CD4-positive, alpha-beta memory T cell (primary cell): ENCODE measurements at places on chromosomes 5 and 9.
A peak's percentile ranks its signal among the peaks of the same experiment; 100 is the strongest.

GRCh38 chr5:53438486-53439472 lies 41.6 kb upstream of the FST start:
- no peak overlapping the region for H3K4me3 ChIP-seq
- no peaks in the 10 kb centered on the region for H3K27me3 ChIP-seq
- no peak overlapping the region for H3K27ac ChIP-seq
- no peak for DNase-seq
- H3K4me1 ChIP-seq, result no peaks in the 10 kb centered on the region

DNA sequence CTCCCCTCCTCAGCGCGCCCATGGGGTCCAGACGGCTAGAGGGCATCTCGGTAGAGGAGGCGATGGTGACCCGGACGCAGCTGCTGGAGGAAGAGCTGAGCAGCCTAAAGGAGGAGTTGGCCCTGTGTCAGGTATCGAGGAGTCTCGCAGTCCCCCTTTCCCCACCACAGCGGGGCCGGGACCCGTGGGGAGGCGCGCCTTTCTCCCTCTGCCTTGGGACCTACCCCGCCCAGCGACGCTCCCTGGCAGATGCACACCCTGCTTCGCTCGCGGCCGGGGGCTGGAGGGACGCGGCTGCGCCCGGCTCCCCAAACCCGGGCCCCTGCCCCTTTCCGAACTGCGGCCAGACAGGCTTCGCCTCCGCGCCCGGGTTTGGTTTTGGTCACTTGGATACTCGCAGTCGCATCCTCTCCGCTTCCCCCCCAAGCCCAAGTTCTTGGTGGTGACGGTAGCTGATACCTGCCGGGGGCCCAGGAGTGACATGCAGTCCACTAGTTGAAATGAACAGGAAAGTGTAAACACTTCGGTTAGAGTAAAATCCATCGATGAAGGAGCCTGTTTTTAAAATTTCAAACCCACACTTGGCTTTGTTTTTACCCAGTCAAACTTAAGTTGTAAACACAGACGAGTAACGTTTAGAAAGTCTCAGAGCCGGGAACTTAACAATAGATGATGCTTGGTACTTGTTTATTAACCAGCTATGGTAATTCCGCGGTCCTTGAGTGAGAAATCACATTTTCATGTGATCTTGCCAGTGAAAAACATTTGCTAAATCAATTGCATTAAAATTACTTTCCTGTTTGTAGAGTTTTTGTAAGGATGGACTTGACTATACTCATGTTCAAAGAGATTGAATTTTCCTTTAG lies 688 bp downstream of the CNTLN start:
- no peak overlapping the region for H3K27ac ChIP-seq
- H3K27me3 ChIP-seq, result no peaks in the 10 kb centered on the region
- DNase-seq, result no peak
- no peak overlapping the region for H3K4me3 ChIP-seq

DNA sequence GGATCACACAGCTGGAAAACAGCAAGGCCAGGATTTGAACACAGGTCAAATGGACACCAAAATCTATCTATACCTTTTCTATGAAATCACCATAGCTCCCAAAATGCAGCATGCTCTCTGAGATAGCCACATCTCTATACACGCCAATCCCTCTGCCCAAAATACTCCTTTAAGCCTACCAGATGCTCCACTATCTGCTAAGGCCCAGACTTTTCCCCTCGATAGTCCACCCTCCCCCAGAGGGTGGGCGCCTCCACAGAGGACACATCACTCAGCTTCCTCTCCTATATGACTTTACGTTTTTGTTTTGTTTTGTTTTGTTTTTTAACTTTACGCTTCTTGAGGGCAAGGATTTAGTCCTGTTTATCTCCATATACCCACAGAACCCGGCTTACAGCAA lies 46.8 kb downstream of the MTMR12 start:
- H3K27me3 ChIP-seq, result no peaks in the 10 kb centered on the region
- DNase-seq, result no peak
- no peak overlapping the region for H3K4me3 ChIP-seq
- H3K36me3 ChIP-seq, result peaks cover 23% of the 10 kb centered on the region
- H3K4me1 ChIP-seq, result no peaks in the 10 kb centered on the region

DNA sequence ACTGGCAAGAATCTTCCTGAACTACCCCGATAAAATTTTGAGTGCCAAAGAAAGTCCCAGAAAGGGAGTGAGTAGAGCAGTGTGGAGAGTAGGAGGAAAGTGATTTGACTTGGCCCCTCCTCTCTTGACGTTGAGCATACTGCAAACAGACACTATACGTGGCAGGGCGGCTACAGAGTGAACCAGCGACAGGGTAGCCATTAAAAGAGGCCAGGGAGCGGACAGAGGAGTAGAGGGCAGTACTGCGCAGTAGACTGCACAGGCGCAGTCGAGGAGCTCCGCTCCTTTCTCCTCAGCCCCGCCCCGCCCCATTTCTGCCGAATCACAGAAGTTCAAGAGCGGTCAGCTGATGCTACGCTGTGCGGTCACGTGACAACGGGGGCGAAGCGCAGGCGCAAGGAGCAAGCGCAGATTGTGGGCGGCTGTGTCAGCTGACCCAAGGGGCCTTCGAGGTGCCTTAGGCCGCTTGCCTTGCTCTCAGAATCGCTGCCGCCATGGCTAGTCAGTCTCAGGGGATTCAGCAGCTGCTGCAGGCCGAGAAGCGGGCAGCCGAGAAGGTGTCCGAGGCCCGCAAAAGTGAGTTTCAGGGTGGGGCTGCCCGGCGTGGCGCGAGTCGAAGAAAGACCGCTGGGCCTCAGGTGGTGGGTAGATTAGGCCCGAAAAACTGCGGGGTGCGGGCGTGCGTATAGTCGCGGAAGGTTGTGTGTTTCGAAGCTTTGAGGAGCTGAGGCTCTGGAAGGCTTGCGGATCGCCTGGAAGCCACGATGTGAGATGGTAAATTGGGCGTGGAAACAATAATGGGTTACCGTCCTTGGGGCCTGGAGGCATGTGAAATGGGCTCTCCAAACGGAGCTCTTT lies at the start of gene ATP6V1G1:
ATP6V1G1 (plus strand) TSS at position 425 of the 858 bp plus-strand sequence; CDS start at position 495, 70 bp downstream.
- DNase-seq, result peak; percentile 95
- H3K4me1 ChIP-seq, result peaks cover 47% of the 10 kb centered on the region
- peak within 1 kb of the TSS; percentile 93 for H3K27ac ChIP-seq
- no peaks in the 10 kb centered on the region for H3K27me3 ChIP-seq
- peak within 1 kb of the TSS; percentile 47 for H3K4me3 ChIP-seq
- no peaks in the 10 kb centered on the region for H3K36me3 ChIP-seq

DNA sequence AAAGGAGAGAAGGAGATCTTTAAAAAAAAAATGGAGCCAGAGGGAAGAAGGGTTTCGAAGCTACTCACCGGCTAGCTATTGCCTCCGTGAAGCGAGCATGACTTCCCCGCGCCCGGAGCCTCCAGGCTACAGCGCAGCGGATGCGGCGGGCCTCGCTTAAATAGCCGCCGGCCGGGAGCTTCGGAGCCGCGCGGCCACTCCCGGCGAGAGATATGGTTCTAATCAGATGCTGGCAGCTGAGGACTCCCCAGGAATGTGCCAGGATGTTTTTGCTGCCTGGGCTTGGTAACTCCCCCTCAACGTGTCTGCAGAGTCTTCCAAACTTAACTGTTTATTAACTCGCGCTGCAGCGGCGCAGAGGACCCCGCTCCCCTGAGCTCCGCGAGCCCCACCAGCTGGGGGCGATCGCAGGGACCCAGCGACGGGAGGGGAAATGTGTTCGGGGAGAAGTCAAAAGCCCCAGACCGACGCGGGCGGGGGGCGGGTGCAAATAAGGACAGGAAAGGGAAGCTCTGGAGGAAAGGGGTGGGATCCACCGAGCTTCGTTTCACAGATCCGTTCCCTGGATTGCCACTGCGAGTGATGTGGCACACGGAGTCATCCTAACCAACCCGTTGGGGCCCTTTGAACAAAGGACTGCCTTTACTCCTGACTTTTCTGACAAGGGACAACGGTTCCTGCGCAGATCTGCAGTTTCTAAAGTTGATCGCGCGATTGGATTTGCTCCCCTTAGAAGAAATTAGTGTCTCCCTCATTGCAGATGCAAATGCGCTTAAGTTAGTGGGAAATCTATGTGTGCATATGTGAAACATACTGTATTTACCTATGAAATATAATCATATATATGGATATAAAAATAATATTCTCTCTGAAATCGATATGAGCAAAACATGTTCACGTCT lies at the start of gene DAB2:
DAB2 (minus strand) TSS at position 245 of the 902 bp plus-strand sequence. CDS start 30,660 bp downstream, outside the sequence.
- no peaks in the 10 kb centered on the region for H3K36me3 ChIP-seq
- no peak within 1 kb of the TSS for H3K27ac ChIP-seq
- no peaks in the 10 kb centered on the region for H3K4me1 ChIP-seq
- peaks cover 11% of the 10 kb centered on the region for H3K27me3 ChIP-seq

GRCh38 chr9:136760424-136760823 lies 2.4 kb upstream of the LCN8 start:
- H3K27ac ChIP-seq, result no peak overlapping the region
- no peak for DNase-seq
- no peak overlapping the region for H3K4me3 ChIP-seq
- H3K4me1 ChIP-seq, result no peaks in the 10 kb centered on the region
- H3K27me3 ChIP-seq, result no peaks in the 10 kb centered on the region
- H3K36me3 ChIP-seq, result no peaks in the 10 kb centered on the region

DNA sequence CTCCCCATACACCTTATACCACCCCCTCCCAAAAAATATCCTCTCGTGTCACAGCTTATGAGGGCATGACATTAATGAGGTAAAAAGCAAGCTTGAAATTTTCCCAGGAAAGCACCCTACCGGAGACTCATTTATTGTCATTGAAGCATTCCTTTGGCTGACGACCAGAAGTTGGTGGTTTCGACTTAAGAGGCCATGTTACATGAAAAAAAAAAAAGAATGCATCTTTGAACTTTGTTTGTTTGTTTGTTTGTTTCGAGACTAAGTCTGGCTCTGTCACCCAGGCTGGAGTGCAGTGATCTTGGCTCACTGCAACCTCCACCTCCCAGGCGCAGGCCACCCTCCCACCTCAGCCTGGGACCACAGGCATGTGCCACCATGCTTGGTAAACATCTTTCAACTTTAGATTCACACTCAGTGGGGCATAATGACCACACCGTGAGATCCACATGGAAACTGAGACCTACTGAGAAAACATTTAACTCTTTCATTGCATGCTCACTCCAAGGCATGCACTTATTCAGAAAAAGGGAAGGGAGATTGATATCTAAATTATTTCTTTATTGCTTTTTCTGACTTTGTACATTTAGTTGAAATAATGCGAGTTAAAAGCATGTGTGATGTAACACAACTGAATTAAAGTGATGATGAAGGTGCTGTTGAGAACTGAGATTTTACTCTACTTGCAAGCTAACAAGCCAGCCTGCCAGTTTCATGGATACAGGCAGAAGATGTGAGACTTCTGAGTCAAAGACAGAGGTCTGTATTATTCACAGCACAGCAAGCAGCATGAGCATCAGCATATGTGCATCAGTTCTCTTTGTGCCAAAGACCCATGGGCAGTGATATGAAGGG lies 5.1 kb upstream of the RAB14 start:
- H3K4me1 ChIP-seq, result peaks cover 13% of the 10 kb centered on the region
- no peak overlapping the region for H3K27ac ChIP-seq
- no peak overlapping the region for H3K4me3 ChIP-seq
- no peaks in the 10 kb centered on the region for H3K27me3 ChIP-seq
- no peak for DNase-seq

DNA sequence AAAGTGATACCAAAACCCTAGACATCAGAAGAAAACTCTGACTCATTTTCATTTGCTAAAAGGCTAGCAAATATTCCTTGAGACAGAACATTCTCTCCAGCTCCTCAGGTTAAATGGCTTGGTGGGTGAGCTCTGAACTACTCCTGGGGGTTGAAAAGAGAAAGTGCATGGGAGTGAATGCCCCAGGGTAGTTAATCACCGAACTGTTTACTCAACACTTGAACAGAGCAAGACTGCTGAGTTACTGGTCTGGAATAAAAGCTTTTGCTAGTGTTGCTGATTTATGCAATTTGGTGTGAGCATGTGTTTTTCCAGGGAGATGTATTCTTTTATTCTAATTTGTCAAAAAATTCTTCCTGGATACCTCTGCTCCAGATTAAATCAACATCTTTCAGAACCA lies 88.3 kb upstream of the PRDM9 start:
- H3K36me3 ChIP-seq, result no peaks in the 10 kb centered on the region
- H3K4me3 ChIP-seq, result no peak overlapping the region
- no peak overlapping the region for H3K27ac ChIP-seq
- DNase-seq, result no peak
- H3K4me1 ChIP-seq, result no peaks in the 10 kb centered on the region

DNA sequence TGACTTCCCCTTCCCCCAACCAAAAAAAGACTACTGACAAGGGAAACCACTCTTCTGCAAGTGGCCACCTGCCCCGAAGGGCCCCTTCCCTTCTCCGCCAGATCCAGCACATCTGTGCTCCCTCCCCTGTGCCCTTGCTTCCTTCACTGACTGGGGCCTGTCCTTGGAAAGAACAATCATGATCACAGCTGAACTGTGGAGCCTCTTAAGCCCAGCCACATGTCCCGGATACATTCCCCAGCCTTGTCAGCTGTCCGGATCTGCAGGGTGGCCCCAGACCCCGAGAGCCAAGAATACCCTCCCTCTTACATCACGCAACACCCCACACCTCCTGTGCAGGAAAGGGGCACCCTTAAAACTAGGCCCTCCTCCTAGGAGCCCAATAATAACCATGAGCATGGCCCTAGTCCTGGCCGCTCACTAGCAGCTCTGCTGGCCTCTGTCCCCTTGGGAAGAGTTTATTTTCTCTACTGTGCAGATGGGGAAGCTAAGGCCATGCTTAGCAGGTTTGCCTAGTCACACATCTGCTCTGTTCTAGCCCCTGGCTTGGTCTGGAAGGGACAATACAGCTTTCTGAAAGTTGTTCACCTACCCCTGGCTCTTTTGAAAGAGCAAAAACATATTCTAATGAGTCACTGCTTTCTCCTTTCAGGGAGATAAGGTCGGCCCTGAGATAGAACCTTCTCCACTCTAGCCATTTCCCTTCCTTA lies 3.8 kb downstream of the SPRY4 start:
- H3K4me3 ChIP-seq, result no peak overlapping the region
- H3K4me1 ChIP-seq, result peaks cover 35% of the 10 kb centered on the region
- H3K36me3 ChIP-seq, result no peaks in the 10 kb centered on the region
- no peak for DNase-seq

DNA sequence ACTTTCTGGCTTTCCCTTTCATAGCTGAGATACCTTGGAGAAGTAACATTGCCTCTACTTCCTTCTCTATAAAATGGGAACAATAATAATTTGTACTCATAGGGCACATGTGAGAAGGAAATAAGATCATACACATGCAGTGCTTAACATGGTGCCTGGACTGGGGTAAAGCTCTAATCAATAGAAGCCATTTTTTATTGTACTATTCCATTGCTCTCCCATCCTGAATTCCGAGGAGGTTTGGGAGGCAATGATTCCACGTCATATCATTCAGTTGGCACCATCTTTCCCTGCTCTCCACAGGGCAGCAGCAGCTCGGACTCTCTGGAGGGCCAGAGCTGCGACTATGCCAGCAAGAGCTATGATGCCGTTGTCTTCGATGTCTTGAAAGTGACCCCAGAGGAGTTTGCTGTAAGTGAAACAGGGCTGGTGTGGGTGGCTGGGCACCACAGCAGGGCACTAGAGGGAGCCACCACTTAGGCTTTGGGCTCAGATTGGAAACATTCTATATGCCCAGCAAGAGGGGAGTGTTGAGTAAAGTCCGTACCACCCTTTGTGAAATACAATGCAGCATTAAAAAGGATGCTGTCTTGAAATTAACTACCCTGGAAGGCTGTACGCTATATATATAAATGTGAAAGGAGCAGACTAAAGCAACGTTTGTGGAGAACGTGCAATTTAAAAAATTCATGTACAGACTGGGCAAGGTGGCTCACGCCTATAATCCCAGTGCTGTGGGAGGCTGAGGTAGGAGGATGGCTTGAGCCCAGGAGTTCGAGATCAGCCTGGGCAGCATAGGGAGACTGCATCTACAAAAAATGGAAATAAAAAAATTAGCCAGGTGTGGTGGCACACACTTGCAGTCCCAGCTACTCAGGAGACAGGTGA lies 51.2 kb downstream of the RALGPS1 start:
- H3K4me1 ChIP-seq, result no peaks in the 10 kb centered on the region
- peak; percentile 49 for DNase-seq
- H3K36me3 ChIP-seq, result no peaks in the 10 kb centered on the region
- H3K4me3 ChIP-seq, result no peak overlapping the region
